EL (cell line): ENCODE measurements at places on chromosomes 1 and 21.

DNA sequence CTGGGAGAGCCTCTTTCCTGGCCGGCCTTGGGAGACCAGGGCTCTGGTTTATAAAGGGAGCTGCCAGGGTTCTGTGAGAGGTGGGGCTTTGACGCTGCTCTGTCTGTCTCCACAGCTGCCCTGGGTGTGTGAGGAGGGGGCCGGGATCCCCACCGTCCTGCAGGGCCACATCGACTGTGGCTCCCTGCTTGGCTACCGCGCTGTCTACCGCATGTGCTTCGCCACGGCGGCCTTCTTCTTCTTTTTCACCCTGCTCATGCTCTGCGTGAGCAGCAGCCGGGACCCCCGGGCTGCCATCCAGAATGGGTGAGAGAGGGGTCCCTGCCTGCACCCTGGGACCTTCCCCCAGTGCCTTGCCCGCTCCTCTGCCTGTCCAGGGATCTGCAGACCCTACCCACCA, 11.6 kb downstream of the SERINC2 start:
- DNase-seq: no peak

DNA sequence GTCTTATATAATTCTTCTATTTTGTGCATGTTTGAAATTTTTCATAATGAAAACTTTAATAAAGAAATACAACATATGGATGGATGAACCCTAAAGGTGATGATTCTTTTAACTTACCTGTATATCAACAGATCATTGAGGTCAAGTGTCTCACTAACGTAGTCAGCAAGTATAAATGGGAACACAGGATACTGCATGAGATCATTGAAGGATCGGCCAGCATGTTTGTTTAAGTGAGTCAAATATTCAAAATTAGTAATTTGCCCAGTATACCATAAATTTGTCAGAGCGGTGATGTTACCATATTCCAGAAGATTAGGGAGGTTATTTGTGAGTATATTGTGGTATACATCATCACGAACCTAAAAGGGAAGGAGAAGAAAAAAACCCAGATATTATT, 71.0 kb upstream of the GNG4 start:
- DNase-seq: peak; percentile 58

- peak; percentile 67 for DNase-seq
These were observed at the start of gene CAMK2N1 for GRCh38 chr1:20485527-20486456. CAMK2N1 (minus strand) TSS chr1:20486210; CDS start chr1:20485379, 831 bp downstream.

DNA sequence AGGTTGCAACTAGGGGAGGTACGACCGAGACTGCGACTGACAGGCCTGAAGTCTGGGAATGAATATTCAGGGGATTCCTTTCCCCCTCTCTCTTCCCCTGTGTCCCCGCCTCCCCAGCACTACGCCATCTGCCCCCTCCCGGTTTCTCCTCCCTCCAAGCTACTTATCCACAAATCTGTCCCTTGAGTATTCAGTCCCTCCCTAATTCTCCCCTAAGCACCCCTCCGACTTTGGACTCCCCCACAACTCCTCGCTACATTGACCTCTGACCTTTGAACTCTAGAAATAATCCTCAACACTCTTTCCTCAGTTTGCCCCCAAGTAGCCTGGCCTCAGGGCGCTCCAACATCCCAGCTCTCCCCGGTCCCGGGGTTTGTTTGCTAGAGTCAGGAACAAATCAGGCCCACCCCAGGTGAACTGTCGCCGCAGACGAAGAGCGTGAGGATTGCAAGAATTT, 393 bp downstream of the LYSMD1 start:
- peak; percentile 60 for DNase-seq

DNA sequence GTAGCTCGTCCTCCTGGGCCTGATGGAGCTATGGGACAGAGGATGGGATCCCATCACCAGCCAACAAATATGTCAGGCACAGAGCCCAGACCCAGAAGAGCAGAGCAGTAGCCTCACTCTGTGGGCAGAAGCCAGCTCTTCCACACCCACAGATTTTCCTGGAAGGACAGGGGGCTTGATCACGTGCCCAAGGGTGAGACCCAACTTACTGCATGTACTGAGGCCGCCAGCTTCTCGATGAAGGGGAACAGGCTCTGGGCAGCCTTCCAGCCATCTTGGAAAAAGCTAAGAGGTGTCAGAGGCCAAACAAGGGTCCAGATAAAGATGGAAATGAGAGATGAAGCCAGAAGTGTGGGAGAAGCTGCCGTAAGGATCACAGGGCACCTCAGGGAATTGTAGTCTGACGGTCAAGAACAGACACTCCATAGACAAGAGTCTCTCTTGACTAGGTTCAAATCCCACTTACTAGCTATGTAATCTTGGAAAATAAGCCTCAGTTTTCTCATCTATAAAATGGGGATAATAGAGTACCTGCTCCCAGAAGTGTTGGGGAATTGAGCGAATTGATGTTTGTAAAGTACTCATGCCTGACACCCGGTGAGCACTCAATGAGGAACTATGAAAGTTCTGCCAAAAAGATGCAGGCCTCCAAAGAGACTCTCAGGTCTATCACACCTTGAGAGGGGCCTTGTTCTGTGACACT, 17.0 kb upstream of the TCEA3 start:
- no peak for DNase-seq

GRCh38 chr1:185603158-185603557, 131.0 kb upstream of the HMCN1 start:
- no peak for DNase-seq

DNA sequence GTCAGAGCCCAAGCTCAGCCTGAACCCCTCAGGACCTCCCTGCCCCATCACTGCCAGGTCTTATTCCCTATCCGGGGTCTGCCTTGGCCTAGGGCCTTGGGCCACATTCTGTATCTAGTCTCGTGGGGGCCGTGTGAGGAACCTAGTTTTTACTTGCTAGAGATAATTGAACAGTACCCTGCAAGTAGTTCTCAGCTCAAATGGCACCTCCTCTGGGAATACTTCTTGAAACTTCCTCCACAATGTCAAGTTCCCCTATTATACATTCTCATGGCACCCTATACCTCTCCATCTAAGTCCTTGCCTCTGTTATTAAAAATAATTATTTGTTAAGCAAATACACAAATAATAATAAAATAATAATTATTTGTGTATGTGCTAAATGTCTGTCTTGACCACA, 32.9 kb upstream of the CSF1 start:
- DNase-seq: no peak
